ENCODE measurements at places on chromosomes 1 and 21. TPM values are rescaled to one million over a fixed set of nuclear protein-coding genes. Genes with fewer than 3 reads are reported as not detected.

The CYP4A22 gene
- total RNA-seq, result not detected

- DNase-seq, result no peak
These were observed 13.1 kb upstream of the COP1 start for GRCh38 chr1:176220100-176220689.

The ARHGEF11 gene
- 37.5 TPM for total RNA-seq

GRCh38 chr1:203549309-203549708 is 55.4 kb downstream of the OPTC start:
- DNase-seq, result no peak

The SPRR3 gene
- total RNA-seq, result not detected

GRCh38 chr1:153804112-153804511 is 28.9 kb downstream of the SLC27A3 start:
- DNase-seq, result no peak

DNA sequence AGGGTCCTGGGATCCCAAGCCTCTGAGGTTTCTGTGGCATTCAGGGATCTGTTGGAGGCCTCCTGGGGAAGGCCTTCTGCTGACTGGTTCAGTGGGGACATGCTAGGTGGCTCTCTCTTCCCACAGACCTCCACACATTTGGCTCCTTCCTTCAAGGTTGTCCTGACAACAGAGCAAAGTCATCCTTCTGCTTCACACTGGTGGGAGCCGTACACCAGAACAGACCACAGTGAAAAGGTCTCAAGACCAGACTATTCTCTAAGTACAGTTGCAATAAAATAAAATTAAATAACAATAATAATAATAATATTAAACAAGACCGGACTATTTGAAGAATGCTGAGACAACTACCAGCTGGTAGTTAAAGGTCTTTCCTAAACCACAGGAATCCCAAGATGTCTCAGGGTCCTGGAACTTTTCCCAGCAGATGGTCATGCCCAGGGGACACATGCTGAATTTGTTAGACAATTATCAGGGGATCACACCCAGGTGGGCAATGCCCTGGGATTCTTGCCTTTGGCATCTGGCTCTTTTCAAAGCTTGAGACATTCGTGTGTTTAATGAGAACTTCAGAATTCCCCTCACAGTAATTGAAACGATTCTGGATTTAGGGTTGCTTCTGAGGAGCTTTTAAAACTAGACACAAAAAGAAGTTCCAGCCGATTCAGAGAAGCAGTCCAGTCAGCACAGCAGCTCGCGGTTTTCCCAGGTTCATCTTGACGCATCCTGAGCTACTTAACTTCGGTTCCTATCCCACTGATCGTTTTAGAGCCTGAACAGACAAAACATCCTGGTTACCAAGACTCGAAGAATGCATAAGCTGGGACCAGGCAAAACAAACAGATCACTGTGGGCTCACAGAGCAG is 22.9 kb downstream of the HTR1D start:
- no peak for DNase-seq

GRCh38 chr1:162319493-162320175 is 57.0 kb downstream of the SPATA46 start:
- no peak for DNase-seq

GRCh38 chr1:101128211-101128727 is 102.7 kb upstream of the DPH5 start:
- DNase-seq, result no peak

GRCh38 chr1:28421744-28422143 is 52.2 kb downstream of the PHACTR4 start:
- no peak for DNase-seq

The OR10J1 gene
- total RNA-seq, result not detected

DNA sequence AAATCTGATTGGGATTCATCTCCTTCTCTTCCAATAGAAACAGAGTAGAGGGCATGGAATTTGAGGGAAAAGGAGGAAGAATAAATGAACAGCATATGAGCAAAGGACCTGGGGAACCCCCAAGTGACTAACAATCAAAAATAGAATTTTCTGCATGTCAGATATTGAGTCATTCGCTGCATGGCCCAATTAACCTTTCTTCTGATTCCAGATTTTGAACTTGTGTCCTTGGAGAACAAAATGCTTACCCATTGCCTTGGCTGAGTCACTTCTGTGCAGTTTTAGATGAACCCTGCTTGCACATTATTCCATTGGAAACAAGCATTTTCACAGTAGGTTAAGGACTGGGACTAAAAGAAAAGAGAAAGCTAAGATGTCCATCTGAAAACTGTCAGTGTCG is 390.5 kb downstream of the ST6GALNAC3 start:
- no peak for DNase-seq

The ITLN2 gene
- total RNA-seq, result not detected

DNA sequence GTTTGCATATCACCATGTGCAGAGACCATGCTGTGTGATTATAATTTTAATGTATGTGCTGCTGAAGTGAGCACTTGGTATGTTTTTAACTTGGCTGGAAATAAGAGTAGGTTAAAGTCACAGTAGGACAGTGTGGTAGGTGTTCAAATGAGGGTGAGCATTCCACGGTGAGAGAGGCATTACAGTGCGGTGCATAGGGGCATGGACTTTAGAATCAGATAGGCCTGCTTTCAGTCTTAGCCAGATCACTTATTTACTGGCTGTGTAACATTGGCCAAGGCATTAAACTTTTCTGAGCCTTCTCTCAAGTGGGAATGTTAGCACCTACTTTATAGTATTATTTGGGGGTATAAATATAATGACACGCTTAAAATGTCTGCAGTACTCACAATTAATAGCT is 43.2 kb downstream of the GIPC2 start:
- DNase-seq, result no peak

Measured in chondrocyte (in vitro differentiated cells).